ENCODE measurements at places on chromosomes 7 and 10.

GRCh38 chr7:135889823-135890222 lies 87.3 kb downstream of the MTPN start:
- no peak for DNase-seq

DNA sequence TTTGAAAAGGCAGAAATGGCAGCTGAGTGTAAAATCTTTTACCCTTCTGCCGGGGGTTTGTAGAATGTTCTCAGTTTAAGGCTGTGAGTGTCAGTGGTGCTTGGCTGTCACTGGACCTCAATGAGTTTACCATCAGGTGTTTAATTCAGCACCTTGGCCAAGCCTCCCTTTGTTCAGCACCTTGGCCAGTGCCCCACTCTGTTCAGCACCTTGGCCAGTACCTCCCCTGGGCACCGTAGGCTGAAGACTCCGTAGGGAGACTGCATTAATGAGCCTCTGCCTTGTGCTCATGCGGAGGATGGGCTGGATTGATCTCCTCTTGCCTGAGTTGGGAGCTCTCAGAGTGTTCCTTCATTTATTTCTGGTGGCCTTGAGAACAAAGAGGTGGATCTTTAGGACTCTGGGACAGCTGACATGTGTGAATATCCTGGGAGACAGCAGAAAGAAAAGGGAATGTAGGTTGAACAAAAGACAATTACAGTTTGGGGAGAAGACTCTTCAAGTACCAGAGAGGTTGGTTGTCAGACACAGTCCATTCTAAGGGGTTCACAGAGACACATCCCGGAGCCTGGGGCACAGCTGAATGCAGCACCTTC lies 1.6 kb downstream of the FAM24A start:
- peak; percentile 1 for DNase-seq

DNA sequence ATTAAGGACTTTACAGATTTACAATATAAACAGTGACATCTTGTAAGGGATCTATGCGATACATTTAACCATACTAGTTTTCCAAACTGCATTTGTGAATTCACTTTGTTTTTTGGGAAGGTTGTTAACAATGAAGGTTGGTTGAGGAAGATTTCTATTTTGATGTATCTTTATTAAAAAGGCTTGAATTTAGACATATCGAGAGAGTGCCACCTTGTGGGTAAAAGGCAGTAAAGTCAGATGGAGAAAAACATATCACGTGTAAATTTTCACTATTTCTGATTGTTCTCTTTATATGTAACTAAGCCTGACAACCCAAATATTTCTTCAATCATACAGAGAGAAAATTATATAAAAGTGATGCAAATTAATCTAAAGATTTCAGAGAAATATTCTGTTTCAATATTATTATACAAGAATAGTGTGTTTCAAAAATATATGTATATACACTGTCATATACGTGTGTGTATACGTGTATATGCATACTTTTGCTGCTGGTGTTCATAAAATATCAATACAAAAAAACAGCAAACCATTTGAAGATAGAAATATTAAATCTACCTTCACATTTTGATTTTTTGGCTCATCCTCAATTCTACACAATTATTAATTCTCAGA lies 988.6 kb downstream of the SORCS1 start:
- no peak for DNase-seq

GRCh38 chr10:93259126-93259525 lies 185.4 kb downstream of the CYP26A1 start:
- no peak for DNase-seq

DNA sequence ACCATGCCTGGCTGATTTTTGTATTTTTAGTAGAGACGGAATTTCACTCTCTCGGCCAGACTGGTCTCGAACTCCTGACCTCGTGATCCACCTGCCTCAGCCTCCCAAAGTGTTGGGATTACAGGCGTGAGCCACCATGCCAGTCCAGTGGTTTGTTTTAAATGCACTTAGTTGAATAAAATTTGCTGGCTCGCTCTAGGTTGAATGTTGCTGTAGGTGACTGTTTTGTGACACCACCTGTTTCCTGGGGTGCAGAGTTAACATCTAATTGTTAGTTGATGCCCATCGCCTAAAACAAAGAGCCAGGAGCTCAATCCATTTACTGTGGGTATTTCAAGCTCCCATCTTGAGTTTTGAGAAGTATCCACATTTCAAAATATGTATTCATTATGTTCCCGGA lies 31.2 kb downstream of the MGAM2 start:
- DNase-seq, result no peak

Measured in HS-27A (cell line).